Right cardiac atrium (tissue), 5 donors: ENCODE measurements at places on chromosomes 5 and 9. TPM values are rescaled to one million over a fixed set of nuclear protein-coding genes. Genes with fewer than 3 reads are reported as not detected.

MGAT1 gene
- 87.6 TPM for polyA plus RNA-seq

ISL1 gene
- polyA plus RNA-seq: not detected

- DNase-seq: no peak
These were observed 32.1 kb upstream of the CLINT1 start for GRCh38 chr5:157890836-157891597.

- peak; percentile 53 for DNase-seq
These were observed 416.5 kb upstream of the CCNH start for GRCh38 chr5:87829217-87829551.

DNA sequence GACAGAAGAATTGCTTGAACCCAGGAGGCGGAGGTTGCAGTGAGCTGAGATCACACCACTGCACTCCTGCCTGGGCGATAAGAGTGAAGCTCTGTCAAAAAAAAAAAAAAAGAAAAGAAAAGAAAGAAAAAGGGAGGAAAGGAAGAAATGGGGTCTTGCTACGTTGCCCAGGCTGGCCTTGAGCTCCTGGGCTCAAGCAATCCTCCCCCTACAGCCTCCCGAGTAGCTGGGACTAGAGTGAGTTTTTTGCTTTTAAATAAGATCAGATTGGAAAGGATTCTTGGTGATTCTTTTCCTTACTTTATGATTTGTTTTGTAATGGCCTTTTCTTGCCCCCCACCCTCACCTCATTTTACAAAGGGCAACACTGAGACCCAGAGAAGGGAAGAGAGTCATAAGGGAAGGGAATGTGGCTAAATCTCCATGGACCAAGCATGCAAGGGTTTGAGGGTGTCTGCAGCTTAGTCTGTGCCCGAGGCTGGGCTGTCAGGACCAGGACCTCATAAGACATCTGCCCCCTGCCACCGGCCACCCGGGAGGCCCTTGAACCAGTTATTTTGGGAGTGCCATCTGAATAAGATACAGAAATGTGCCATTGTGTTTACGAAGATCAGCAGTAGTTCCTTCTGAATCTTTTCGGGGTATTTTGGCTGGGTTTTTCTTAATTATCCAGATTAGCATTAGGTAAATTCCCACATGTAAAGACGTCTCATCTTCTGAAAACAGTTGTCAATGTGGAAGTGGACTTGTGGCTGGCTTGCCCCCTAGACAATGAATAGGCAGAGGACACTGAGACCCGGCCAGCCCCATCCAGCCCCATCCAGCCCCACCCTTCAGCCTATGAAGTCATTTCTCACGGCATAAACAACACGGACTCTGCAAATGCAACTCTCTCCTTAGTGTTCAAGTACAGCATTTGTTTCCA lies 44.5 kb upstream of the GRHPR start:
- no peak for DNase-seq

DNA sequence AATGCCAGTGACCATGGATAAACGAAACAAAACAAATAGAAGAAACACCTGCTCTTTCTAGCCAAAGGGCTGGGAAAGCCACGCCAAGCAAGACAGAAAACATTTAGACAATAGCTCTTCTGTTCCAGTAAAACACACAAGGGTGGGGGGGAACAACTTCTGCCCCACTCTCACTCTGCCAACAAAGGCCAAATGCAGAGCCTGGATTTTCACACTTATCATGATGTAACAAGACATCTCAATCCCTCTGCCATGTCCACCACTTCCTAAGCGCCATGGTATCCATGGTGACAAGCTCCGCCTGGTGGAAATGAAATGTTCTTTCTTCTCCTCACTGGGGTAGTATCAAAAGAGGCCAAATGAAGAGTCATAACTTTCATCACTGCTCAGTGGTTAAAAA lies 60.6 kb downstream of the DRD1 start:
- DNase-seq: no peak

DNA sequence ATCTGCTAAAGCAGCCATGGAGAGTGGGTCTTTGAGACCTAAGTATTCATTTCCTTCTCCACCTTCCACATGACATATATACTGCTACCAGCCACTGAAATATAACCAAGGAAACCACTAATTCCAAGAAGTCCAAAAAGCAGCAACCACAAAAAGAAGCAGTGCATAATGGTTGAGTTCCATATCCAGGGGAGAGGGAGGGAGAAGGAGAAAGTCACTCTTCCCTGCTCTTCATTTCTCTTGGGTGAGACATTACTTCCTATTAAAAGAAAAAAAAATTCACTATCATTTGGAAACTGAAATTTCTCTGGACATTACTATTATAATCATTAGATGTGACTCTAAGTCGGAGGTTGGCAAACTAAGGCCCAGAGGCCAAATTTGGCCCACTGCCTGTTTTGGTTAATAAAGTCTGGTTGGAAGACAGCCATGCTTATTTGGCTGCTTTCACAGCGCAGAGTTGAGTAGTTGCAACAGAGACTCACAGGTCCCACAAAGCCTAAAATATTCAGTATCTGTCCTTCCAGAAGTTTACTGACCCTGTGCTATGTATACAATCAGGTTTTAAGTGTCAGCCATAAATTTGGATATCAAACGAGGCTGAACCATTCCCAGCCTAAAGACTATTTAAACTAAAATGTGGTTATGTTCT lies 168.6 kb downstream of the MPDZ start:
- DNase-seq: peak; percentile 76

GRCh38 chr5:172048539-172049101 lies 42.2 kb upstream of the FBXW11 start:
- peak; percentile 53 for DNase-seq

GRCh38 chr9:107674721-107675277 lies 185.2 kb upstream of the KLF4 start:
- DNase-seq: no peak
